ENCODE measurements at places on chromosomes 2 and 18. TPM values are rescaled to one million over a fixed set of nuclear protein-coding genes. Genes with fewer than 3 reads are reported as not detected.

PPIG gene
- polyA plus RNA-seq = 28.6 TPM

RGPD3 gene
- 0.06 TPM for polyA plus RNA-seq

BBS5 gene
- polyA plus RNA-seq = 2.0 TPM

GRCh38 chr18:13191779-13192178 lies 26.8 kb upstream of the LDLRAD4 start:
- DNase-seq = no peak

TSPYL6 gene
- not detected for polyA plus RNA-seq

DNA sequence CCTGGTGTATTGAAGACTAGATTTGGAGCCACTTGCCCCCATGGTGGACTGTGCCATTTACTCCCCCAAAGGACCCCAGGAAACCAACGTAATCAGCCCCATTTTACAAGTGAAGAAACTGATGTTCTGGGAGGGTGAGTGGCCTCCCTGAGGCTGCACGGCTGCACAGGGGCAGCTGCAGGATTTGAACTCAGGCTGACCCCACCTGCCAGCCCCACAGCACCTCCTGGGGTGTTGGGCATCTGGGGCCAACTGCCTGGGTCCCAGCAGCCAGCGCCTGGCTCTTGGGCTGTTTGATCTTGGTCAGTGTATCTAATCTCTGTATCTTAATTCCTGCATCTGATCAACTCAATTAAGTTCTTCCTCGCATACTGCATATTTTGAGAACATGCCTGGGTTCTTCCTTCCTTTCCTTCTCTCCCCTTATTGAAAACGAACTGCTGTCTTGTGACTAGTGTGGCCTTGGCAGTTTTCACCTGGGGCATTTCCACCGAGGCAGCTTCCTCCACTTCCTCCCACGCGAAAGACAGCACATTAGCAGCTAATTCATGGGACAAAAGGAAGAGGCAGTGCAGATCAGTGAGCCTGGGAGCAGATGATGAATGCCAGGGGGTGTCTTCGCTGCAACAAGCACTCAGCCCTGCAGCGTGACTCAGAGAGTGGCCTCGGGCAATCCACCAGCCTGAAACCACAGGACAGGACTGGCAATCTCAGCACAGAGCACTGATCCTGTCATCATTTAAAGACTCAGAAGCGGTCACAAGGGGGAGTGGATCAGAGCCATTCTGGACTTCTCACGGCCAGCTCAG lies 184.1 kb upstream of the RAB12 start:
- peak; percentile 52 for DNase-seq

PRKAG3 gene
- polyA plus RNA-seq = not detected

- no peak for DNase-seq
These were observed 177.2 kb downstream of the SETBP1 start for GRCh38 chr18:44857744-44858491.

FAM237A gene
- polyA plus RNA-seq = not detected

DNA sequence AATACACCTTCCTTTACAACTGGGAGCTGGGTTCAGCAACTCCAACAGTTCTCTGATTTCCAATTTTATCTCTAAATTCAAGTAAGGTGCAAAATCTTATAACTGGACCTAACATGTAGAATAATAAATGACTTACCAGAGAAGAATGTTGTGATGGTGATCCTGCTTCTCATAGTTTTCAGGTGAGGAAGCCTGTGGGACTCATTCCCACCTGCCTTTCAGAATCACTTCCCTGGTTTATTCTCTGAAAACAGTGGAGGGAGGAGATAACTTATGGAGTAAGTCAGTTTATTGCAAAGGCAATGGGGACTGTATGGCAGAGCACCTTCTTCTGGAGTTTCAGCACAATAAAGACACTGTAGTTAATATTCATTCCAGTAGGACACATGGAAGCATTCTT lies 1188.2 kb upstream of the FAM98A start:
- DNase-seq = peak; percentile 30

- no peak for DNase-seq
These were observed 8.4 kb downstream of the APOB start for GRCh38 chr2:21035282-21035973.

GRCh38 chr2:29892585-29893259 lies 28.7 kb downstream of the ALK start:
- no peak for DNase-seq

GRCh38 chr2:233303252-233303651 lies 4.4 kb upstream of the SAG start:
- DNase-seq = no peak

DNA sequence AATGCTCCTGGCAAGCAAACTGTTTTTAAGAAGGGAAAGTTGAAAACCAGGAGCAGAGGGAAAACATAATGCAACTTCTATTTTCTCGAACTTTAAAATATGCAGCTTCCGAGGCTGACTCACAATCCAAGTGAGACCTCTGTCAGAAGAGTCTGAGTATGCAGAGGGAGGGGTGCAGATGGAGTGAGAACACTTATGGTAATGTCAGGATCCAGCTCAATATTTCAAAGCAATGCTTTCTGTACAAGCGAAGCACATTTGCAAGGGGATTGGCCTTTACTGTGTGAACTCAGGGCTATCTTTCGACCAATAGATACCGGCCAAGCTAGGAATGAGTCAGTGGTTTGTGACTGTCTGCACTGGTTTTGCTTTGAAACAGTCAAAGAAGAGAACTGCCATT lies 242.7 kb downstream of the CNTNAP5 start:
- DNase-seq = no peak

- no peak for DNase-seq
These were observed 22.0 kb upstream of the TFCP2L1 start for GRCh38 chr2:121307048-121307447.

- DNase-seq = no peak
These were observed 79.0 kb downstream of the OLA1 start for GRCh38 chr2:174169372-174169771.

DNA sequence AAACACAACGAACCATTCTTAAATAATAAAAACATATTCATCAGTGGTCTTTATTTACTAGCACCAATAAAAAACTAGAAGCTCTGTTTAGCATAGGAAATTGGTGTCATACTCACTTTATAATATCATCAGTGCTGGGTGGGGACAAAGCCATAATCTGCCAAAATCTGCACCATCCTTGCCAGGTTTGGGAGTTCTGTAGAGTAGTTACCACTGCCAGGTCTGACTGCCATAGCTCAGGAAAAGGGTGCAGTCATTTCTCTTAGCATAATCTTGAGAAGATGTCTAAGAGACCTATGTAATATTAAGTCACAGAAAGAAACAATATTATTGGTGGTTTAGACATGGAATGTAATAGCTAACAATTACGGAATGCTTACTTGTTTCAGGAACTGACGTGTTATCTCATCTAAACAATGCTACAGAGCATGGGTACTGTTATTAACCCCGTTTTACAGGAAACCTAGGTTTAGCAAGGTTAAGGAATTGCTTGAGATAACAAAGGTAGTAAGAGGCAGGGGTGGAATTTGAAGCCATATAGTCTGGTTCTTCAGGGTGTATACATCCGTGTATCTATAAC lies 1.6 kb upstream of the MARCHF7 start:
- no peak for DNase-seq

LINC00305 gene
- not detected for polyA plus RNA-seq

GRCh38 chr2:175161-175786 lies 88.6 kb downstream of the SH3YL1 start:
- no peak for DNase-seq
